ENCODE measurements at places on chromosomes 3 and 15. TPM values are rescaled to one million over a fixed set of nuclear protein-coding genes. Genes with fewer than 3 reads are reported as not detected.

DNA sequence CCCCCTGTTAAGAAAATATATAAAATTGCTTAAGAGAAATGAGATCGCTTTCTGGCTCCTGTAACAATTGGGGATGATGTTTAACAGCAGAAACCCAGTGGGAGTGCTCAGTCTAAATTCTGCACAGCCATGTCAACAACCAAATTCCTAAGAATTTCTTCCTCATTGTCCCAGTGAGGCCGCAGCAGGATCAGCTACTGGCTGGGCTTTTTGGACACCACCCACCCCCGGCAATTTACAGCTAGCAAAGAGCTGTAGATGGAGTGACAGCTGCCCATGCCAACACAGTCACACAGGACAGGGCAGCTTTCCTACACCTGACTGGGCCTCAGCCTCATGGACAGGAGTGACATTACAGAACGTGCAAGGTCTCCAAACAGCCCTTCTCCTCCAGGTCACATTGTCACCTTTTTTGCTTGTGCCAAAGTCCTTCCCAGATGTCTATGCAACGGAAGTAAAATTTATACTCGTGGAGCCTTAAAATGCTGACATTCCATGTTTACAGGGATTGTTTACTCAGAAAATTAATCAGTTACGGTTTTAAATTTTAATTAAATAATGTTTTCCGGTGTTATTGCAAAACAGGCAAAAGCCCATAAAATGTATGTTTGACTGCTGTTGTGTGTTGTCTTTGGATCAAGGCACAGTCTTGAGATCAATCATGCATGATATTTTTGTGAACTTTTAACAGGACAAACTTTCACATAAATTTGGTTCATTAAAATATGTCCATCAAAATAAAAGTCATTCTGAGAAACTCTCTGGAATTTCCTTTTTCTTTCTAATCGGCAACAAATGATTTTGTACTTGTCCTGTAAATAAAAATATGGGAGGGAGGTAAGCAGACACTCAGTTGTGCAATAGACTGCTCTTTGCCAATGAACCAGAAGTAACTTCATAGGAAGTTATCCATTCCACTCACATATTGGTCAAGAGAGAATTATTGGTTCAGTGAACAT, 943.2 kb downstream of the MCTP2 start:
- no peak for DNase-seq

Gene PRR20G
- total RNA-seq, result not detected

DNA sequence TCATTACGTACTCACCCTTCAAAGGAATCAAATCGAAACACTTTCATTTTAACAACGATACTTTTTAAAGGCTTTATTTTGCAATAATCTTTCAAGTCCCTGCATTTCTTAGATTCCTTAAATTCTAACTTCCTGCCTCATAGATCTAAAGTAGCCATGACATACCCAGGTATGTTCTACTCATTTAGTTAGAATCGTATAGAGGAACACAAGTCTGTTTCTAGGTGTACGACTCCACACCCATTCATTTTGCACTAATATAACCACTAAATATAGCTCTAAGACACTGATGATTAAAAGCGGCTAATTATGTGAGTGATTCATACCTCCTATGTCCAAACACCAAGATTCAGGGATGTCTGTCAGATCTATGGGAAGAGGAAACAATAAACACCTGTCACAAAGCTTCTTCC, 1.3 kb downstream of the ATP13A3 start:
- no peak for DNase-seq

Gene KBTBD13
- not detected for total RNA-seq

Gene TGFBR2
- 83.8 TPM for total RNA-seq

Gene FEZF2
- not detected for total RNA-seq

GRCh38 chr3:29310865-29311264, 30.0 kb downstream of the RBMS3 start:
- DNase-seq, result no peak

Gene CD200R1
- total RNA-seq, result 0.80 TPM

Gene PLAAT1
- 4.4 TPM for total RNA-seq

Gene GPR176
- total RNA-seq, result 4.2 TPM

Gene GP9
- not detected for total RNA-seq

DNA sequence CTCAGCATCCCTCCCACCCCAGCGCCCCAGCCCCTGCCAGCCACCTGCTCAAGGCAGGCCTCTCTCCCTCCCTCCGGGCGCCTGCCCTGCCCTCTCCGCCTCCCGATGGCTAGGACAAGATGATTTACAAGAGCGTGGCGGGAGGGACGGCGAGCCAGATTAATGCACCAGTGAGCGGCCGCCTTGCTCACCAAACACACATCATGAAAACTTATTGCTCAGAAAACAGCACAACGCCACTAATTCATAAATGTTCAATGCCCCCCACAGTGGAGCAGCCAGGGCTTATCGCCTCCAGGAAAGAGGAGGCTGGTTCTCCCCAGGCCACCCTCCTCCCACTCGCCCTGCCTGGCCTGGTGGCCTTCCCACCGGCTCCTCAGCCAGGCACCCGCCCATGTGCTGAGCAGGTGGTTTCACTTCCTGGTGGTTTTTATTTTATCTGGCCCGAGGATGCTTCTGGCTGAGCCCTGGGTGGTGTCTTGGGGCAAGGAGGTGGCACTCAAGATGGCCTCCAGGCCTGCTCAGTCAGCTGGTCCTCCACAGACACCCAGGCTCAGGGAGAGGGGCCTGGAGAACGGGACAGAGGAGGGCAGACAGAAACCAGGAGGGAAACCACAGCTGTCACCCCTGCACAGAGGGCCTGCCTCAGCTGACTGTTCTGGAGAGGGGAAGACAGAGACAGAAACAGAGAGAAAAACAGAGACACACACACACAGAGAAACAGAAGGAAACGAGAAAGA, 284.9 kb downstream of the UACA start:
- DNase-seq, result no peak

DNA sequence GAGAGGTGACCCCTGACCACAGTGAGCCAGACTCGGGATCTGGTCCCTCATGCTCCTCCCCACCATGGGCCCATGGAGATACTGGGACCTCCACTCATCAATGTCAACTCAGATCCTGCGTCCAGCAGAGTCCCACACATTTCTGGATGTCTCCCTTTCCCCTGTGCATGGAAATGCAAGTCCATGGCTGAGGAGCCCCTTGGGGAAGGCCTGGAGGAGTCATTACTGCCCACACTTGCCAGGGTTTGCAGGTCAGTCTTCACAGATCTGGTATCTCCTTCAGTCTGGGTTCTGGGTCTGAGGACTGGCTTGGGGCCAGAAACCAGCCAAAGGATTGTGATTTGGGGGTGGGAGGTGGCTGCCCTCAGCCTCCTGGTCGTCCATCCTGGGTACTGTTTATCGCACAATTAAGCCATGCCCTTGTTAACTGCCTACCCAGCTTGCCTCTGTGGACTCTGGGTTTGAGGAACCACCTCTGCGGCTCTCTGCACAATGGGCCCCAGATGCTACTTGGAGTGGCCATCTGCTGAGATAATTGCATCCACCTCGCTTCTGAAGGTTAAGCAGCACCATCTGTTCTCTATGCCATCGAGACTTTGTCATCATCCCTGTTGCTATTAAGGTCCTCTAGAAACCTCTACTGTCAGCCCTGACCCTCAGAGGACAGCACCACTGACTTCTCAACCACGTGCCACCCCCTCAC, 49.9 kb upstream of the KLF13 start:
- DNase-seq, result peak; percentile 63

GRCh38 chr3:107705046-107705445, 182.3 kb downstream of the BBX start:
- no peak for DNase-seq

DNA sequence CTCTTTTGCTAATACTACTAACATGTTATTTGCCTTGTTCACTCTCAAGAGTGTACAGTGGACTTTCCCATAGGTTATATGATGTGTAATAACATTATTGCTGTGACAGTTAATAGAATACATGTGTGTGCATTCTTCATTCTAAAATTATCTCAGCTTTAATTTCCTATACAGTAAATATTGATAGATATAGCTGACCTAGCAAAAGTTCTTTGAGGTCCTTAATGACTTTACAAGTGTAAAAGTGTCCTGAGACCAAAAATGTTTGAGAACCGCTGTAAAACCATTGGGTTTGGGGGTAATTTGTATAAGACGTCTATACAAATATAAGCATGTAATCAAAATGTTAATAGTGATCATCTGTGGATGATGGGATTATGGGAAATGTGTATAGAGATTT, 469.5 kb upstream of the PROK2 start:
- no peak for DNase-seq

GRCh38 chr3:116716490-116716889, 6.9 kb downstream of the TUSC7 start:
- no peak for DNase-seq

GRCh38 chr3:140091143-140091542, 156.2 kb downstream of the CLSTN2 start:
- no peak for DNase-seq

Gene C2CD4B
- total RNA-seq, result 2.0 TPM

Gene ALS2CL
- total RNA-seq, result 129 TPM

- DNase-seq, result no peak
These were observed 58.2 kb upstream of the RAD18 start for GRCh38 chr3:9021271-9022009.

DNA sequence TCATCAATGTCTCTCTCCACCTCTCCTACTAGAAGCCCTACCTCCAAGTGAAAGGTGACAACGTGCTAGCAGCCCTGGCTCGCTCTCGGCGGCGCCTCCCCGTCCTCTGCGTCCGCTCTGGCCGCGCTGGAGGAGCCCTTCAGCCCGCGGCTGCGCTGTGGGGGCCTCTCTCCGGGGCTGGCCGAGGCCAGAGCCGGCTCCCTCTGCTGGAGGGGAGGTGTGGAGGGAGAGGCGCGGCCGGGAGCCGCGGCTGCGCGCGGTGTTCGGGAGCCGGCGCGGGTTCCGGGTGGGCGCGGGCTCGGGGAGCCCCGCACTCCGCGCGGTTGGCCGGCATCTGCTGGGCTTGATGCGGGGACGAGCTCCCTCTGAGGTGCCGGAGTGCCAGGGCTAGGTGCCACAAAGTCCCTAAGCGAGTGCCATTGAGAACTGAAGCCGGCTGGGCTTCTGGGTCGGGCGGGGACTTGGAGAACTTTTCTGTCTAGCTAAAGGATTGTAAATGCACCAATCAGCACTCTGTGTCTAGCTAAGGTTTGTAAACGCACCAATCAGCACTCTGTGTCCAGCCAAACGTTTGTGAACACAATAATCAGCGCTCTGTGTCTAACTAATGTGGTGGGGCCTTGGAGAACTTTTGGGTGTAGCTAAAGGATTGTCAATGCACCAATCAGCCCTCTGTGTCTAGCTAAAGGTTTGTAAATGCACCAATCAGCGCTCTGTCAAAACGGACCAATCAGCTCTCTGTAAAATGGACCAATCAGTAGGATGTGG, 84.8 kb upstream of the ARRDC4 start:
- no peak for DNase-seq

DNA sequence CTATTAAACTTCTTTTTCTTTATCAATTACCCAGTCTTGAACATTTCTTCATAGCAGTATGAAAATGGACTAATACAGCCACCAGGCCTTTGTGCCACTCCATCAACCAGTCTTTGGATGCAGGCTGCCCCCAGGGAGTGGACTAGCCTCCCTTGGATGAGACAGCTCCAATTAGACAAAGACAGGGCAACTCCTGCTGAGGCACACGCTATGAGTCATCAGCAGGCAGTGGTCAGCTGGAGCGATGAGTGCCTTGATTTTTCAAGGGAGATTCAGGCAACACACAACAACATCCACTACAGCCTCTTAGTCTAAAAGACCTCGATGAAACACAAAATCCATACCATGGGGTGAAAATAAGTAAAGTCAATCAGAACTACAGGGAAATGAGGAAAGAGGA, 160.1 kb downstream of the ARRDC4 start:
- DNase-seq, result no peak

Gene CA12
- total RNA-seq, result 330 TPM

Gene CTXN2
- not detected for total RNA-seq

GRCh38 chr15:68328443-68328842, 50.9 kb downstream of the FEM1B start:
- DNase-seq, result no peak

DNA sequence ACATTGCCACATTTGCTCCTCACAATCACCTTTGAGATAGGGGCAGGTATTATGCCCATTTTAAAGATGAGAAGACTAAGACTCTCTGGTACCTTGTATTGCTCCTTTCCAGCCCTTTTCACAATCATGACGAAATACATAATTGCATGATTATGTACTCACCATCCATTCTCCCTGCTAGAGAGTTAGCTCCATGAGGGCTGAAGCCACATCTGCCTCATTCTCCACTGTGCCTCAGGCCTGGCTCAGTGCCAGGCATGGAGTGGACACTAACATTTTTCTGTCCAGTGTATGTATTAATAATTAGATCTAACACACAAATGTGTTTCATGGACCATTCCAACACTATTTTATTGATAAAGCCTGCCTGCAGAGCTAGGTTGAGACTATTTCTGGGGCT, 191.4 kb downstream of the MINAR1 start:
- no peak for DNase-seq

Gene IL20RB
- 218 TPM for total RNA-seq

DNA sequence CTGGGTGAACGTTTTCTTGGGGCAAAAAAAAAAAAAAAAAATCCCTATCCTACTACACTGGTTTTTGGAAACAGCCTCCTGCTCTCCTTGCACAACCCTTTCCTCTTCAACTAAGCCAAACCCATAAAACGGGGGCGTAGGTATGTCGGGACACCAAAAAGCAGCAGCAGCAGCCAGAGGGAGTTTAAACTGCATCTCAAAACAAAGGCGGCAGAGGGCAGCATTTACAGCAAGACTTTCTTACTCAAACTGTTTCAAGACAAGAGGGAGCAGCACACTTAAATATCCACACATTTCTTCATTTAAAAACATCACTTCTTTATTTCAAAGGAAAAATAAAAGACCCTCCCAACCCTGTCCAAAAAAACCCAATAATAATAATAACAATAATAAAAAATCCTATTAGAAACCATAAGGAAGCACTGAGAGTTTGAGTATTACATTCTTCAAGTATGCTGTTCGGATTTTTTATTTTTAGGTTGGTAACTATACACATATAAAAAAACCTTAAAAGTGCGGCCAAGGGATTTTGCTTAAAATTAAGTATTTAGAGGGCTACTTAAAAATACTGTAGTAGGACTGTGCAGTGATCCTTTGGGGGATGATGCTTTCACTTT, 43.9 kb upstream of the PLXND1 start:
- peak; percentile 83 for DNase-seq

DNA sequence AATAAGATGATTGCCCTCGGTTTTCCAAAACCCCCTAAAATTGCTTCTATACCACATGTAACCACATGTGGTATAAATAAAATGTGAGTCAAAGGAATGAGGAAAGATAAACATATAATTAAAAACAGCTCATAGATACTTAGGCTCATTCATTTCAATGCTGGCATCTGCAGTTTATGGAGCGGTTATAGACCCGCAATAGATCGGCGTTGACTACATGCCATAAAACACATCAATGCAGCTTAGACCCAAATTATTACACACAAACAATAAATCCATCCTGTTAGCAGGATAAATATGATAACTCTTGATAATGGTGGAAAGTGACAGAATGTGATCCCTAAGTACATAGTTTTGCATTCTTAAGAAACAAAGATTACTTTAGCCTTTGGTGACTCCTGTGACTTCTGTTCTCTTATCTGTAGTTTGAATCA, 143.7 kb downstream of the NR2F2 start:
- DNase-seq, result no peak

Gene NLGN1
- 2.2 TPM for total RNA-seq

Data from suprapubic skin (tissue), 4 donors.